Activated naive CD8-positive, alpha-beta T cell treated with anti-CD3 and anti-CD28 coated beads for 36 hours (primary cell): ENCODE measurements at places on chromosomes 1 and 21. TPM values are rescaled to one million over a fixed set of nuclear protein-coding genes. Genes with fewer than 3 reads are reported as not detected.

DNA sequence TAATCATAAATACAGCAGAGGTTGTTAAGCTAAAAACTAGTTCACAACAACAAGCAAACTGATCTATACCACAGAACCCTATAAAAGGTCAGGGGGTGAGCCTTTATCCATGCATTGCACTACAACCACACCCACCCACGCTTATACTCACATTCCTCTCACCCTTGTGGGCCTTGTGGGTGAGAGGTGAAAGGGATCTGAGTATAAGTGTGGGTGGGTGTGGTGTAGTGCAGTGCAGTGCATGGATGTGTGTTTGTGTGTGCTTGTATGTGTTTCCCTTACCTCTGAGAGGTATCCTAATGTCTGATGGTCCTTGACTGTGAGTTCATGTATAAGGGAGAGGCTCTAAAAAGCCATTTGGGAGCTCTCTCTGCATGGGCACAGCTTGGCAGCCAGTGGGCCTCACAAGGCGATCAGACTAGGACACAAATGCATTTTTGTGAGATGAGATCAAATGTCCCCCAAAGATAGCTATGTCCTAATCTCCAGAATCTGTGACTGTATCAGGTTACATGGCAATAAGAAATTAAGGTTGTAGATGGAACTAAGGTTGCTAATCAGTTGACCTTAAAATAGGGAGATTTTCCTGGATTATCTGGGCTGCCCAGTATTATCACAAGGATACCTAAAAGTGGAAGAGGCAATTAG lies 95.5 kb upstream of the DPT start:
- DNase-seq: peak; percentile 53

DNA sequence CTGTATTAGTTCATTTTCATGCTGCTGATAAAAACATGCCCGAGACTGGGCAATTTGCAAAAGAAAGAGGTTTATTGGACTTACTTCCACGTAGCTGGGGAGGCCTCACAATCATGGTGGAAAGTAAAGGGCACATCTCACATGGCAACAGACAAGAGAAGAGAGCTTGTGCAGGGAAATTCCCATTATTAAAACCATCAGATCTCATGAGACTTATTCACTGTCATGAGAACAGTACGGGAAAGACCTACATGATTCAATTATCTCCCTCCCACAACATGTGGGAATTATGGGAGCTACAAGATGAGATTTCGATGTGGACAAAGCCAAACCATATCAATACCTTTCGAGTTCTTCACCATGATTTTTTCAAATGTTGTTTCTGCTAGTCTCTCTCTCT lies 3.7 kb upstream of the CHRM3 start:
- DNase-seq: no peak

DNA sequence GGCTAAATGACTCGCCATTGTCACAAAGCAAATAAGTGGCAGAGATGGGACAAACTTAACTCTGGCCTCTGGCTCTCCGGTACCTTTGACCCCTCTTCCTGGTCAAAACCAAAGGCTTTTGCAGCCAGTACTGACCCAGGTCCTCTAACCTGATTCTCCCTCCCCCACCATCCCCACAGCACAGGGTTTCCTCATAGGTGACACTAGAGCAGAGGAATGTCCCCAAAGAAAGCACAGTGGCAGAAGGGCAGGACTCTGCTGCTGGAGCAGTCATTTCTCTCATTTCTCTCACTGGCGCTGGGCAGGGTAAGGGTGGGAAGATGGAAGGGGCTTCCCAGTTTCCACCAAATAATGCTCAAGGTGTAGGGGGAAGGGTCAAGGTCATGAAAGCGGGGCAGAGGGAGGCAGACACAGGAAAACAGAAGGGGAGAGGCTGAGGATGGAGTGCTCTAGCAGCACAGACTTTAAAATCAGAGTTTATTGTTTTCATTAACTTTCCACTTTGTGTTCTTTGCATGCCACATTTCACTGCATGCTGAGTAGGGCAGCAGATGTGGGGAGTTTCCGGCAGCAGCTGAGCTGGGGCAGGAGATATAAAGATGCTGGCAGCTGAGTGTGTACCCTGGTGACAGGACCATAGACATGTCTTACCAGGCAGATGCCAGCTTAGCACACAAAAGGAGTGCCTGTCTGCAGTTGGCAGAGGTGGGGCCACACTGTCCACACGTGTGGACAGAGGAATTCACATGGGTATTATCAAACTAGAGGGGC lies 80.5 kb downstream of the FAM78B start:
- no peak for DNase-seq

- DNase-seq: no peak
Observed at GRCh38 chr21:31946231-31946630, 73.4 kb downstream of the HUNK start.

- no peak for DNase-seq
Observed at GRCh38 chr1:57704231-57704630, 280.4 kb upstream of the DAB1 start.

DNA sequence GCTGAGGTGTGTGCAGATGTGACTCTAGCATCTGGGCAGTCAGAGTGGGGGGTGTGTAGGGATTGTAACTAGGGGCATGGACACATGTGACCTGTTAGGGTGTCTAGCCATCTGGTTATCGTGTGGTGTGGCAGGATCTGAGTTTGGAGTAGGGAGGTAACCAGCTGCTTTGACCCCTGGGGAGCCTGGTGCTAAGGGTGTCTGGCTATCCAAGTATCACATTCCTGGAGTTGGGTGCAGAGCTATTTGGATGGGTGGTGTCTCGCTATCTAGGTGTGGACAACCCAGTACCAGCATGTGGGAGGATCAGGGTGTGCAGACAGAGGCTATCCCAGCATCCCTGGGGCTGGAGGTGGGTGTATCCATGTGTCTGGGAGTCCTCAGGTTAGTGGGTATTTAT lies 4.7 kb downstream of the PTPRU start:
- no peak for DNase-seq

GRCh38 chr21:39451332-39452206 lies at the start of gene SH3BGR:
Gene SH3BGR, plus strand, starts transcription at chr21:39451970. Its CDS starts 127 bp downstream, at chr21:39452097.
- no peak for DNase-seq

DNA sequence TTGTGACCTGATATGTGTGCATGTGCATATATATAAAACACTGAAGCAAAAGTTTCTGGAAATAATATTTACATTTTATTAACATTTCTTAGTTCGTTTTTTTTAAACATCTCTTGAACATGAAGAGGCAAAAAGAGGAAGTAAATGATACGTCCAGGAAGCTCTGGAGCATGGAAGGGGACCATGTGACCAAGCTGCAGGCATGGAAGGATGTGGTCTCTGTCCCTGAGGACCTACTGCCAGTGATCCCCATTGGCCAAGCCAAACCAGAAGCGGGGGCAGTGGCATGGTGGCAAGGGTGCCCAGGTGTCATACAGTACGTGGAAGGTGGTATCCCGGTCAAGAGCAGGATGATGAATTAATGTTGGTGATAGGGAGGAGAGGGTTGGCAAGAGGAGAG lies 268.3 kb upstream of the PROX1 start:
- no peak for DNase-seq

- DNase-seq: no peak
Observed at GRCh38 chr1:232467073-232467760, 162.7 kb downstream of the SIPA1L2 start.

DNA sequence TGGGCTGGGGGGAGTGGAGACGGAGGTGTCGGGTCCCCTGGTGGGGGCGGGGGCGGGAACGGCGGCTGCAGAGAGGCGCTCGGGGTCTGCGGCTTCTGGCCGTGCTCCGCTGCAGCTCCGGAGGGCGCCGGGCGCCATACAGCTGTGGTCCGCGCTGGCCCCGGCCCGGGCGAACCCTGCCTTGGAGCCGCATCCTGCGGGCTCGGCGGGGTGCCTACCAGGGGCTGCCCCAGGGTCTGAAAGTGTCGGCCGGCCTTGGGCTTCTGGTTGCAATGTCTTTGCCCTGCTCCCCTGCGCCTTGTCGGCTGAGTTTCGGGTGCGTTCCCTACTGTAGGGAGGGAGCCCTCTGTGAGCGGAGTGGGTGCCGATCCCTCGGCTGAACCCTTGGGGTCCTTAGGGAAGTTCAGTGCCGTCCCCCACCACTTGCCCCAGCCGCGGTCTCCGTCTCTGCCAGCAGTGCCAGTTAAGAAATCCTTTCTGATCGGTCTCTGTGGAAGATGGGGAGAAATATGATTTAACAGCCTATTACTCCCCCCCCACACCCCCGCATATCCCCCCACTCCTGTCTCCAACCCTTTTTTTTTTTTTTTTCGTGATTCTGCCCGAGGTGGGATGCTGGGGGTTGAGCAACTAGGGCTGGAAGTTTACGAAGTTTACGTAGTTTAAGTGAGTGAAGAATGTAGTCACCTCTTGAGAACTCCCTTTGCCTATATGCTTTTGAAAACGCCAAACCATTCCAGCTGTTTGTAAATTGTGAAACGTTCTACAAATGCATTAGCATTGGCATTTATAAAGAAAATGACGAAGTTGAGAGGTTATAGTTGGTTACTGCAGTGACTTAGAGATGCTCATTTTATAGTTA lies 588 bp downstream of the NEXN start:
- DNase-seq: peak; percentile 41

DNA sequence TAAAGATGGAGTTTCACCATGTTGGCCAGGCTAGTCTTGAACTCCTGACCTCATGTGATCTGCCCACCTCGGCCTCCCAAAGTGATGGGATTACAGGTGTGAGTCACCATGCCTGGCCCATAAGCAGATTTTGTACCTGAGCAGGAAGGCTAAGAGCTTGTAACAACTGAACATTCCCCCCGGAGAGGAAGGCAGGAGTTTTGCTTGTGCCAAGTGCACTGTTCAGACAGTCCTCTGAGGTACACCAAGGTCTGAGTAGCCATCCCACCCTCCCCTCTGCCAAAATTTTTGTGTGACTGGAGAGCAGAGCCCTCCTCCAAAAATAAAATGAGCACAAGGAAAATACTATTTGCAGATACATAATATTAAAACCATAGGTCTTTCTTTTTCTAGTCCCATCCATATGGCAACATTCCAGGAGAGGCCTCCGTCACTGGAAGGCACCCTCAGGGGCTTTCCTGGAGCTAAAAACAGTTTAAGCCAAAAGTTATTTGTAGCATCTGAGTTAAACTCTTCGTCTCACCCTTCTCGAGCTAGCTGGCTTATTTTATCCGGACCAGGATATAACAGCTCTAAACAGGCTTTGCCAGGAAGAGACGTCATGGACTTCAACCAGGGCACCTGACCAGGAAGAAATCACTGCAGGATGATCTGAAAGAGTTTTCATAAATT lies 27.2 kb downstream of the CAPN2 start:
- DNase-seq: no peak

DNA sequence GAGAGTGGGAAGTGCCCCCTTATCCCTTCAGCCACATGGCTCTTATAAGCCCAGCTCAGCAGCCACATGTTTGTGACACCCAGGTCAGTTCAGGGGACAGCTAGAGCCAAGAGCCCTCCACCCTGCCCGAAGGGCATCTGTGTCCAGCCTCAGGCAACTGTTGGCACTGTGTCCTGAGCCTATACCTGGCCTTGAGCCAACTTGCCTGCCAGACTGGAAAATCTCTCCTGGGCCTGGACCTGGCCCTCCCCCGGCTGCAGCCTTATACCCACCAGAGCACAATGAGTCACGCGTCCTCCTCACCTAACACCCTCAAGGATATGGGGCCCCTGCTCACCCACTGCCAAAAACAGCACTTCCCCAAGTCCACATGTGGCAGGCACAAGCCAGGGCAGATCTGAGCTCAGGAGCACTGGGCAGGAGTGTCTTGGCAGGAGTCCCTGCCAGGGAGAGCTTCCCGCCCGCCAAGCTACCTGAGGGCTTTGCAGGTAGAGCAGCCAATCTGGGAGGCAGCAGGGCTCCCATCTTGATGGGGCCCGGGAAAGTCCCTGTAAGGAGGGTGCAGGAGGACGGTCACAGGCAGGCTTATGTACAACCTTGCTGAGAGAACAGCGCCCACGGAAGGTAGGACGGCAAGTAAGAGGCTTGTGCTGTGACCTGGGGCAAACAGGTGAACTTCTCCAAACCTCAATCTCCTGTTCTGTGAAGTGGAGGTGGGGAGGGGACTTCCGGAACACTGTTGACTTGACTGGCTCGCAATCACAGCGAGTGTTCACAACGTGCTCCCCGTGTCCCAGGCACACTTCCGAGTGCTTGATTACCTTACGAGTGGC lies 19.8 kb upstream of the HSPG2 start:
- DNase-seq: peak; percentile 62

DNA sequence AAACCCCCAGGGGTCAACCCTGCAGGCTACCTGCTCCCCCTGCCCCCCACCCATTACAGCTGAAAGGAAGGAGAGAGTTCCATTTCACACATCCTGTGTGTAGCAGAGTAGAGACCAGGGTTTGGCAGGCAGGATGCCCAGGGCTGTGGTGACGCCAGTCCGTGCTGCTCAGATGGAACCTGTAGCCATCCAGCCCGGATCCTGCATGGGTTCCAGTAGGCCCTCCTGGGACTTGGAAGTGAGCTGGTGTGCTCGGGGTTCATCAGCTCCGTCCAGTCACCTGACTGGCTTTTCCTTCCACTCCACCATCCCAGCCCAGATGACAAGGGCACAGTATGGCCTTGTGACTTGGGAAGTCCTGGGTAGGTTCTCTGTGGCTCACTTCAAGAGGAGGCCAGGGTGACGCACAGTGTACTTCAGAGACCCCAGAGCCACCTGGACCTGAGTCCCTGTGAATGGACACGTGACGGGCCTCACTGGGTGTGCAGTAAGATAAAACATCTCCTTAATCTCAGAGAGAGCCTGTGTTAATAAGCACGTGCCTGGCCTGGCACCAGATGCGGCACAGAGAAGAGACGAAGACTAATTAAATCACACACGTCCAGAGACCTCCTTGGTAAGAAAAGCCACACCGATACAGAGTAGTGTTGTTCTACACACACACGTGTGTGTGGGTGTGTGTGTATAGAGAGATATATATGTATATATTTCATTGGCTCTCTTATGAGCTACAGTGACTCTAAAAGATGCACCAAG lies 16.0 kb downstream of the ITPKB start:
- DNase-seq: no peak

DNA sequence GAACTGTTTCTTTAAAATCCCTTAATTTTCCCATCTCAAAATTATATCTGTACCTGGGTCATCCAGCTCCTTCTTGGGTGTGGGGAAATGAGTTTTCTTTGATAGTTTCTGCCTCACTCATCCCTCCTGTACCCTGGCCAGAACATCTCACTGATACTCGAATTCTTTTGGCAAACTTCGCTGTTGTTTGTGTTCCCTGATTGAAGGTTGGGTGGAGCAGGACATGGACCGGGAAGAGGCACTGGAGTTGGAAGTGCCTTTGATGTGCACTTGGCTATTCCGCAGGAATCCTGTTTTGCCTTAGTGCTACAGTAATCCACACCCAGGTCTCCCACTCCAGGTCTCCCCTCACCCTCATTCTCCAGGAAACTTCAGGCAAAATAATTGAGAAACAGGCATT lies 11.2 kb downstream of the MINDY1 start:
- DNase-seq: no peak

GRCh38 chr1:112464501-112464900 lies 44.3 kb upstream of the WNT2B start:
- no peak for DNase-seq

- no peak for DNase-seq
Observed at GRCh38 chr1:116439701-116440100, 66.7 kb downstream of the ATP1A1 start.

Gene LY9
- total RNA-seq: 29.0 TPM

Gene IL19
- total RNA-seq: not detected

Gene PRMT2
- total RNA-seq: 56.8 TPM

Gene GPR153
- 0.56 TPM for total RNA-seq

Gene RUNX3
- total RNA-seq: 144 TPM

Gene CLCA1
- total RNA-seq: not detected
